ENCODE measurements at places on chromosomes 11 and 22. TPM values are rescaled to one million over a fixed set of nuclear protein-coding genes. Genes with fewer than 3 reads are reported as not detected.

- H3K36me3 ChIP-seq, result no peaks in the 10 kb centered on the region
- peaks cover 13% of the 10 kb centered on the region for H3K27me3 ChIP-seq
- H3K27ac ChIP-seq, result no peak overlapping the region
- H3K4me3 ChIP-seq, result no peak overlapping the region
- no peaks in the 10 kb centered on the region for H3K4me1 ChIP-seq
- DNase-seq, result no peak
Observed at GRCh38 chr11:117442869-117443239, 115.2 kb downstream of the CEP164 start.

DNA sequence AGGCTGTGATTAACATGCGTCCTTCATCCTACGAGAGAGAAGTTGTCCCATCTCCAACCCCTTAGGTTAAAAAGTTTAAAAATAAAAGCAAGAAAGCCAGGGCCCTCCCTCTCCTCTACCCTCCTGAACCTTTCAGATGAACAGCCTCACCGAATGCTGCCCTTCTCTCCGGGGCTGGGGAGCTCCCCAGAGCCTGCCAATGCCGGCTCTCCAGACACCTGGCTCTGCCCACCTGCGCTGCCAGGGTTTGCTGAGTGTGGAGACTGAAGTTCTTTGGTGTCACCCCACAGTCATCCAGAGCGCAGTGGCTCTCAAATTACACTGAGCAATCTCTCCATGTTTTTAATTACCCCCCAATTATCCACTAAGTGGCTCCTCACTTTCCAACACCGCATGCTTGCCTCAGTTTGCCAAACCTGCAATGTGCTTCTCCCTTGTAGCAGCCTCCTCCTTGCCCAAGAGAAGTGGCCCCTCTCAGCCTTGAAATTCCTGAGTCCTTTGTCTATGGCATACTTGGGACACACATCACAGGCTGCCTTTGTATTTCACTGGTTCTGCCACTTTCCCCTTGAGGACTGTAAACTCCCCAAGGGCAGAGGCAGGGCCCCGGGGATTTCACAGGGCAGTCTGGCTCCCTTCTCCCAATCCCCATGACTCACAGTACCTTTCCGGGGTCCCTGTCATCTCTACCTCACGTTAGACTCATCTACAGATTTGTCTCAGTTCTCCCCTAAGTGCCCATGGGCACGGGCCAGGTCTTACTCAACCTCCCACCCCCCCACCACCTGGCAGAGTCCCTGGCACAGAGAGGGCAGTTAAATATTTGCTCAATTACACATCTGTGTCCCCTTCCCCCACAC lies 2.0 kb downstream of the MYH9 start:
- peak; percentile 48 for DNase-seq
- H3K27me3 ChIP-seq, result no peaks in the 10 kb centered on the region
- peaks cover 49% of the 10 kb centered on the region for H3K36me3 ChIP-seq
- H3K4me1 ChIP-seq, result peaks cover 63% of the 10 kb centered on the region
- H3K27ac ChIP-seq, result peak overlapping the region; percentile 92

GRCh38 chr22:39144101-39144767 lies 8.2 kb downstream of the CBX7 start:
- peak overlapping the region; percentile 85 for H3K4me3 ChIP-seq
- H3K27ac ChIP-seq, result peak overlapping the region; percentile 87
- no peaks in the 10 kb centered on the region for H3K27me3 ChIP-seq
- peaks cover 30% of the 10 kb centered on the region for H3K4me1 ChIP-seq
- peaks cover 6% of the 10 kb centered on the region for H3K36me3 ChIP-seq

DNA sequence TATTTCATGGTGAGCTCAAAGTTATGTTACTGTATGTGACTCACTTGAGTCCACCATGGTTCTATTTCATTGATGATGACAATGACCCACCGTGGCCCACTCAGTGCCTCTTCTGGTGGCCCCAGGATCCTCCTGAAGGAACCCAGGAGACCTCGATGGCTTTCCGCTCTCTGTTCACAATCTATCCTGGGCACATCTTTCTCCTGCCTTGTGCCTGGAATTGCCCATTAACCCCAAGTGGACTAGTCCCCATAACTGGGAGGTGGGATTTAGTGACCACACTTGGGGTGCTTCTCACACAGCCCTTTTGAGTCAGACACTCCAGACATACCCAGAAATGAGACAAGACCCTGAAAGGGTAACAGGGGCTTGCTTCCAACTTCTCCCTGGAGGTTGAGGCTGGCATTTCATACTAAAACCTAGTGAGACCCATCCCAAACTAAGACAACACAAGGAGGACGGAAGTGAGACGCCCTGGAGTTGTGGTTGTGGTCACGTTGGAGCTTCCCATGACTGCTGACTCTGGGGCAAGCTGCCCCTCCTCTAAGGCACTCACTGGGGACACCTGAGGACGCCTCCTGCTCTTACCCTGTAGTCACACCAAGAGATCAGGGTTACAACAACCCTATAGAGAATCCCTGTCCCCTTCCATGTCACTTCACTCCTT lies 22.1 kb downstream of the IGLL5 start:
- no peaks in the 10 kb centered on the region for H3K4me1 ChIP-seq
- H3K27ac ChIP-seq, result no peak overlapping the region
- H3K36me3 ChIP-seq, result no peaks in the 10 kb centered on the region
- H3K4me3 ChIP-seq, result no peak overlapping the region
- DNase-seq, result no peak

DNA sequence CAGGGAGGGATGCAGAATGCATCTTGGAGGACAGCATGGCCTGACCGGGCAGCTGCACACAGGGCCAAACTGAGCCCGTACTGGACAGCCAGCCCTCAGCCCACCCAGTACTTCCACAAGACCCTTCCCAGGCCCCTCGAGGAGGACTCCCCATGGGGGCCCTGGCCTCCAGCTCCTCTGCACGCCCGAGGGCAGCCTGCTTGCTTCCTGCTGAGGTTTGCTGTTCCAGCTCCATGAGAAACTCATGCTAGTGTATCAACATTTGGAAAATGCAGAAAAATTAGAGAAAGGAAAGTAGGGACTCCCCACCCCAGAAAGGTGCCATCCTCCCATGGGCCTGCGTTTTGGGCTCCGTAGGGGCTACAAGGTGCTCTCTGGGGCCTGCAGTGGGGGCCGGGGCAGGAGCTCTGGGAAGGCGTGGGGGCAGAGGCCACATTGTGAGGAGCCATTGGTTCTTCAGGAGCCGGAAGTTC lies 21.3 kb upstream of the CCDC188 start:
- H3K27me3 ChIP-seq, result no peaks in the 10 kb centered on the region
- no peaks in the 10 kb centered on the region for H3K4me1 ChIP-seq
- no peak overlapping the region for H3K4me3 ChIP-seq
- no peak for DNase-seq
- no peak overlapping the region for H3K27ac ChIP-seq
- H3K36me3 ChIP-seq, result no peaks in the 10 kb centered on the region

- no peaks in the 10 kb centered on the region for H3K4me1 ChIP-seq
- H3K36me3 ChIP-seq, result no peaks in the 10 kb centered on the region
- H3K27me3 ChIP-seq, result peaks cover 4% of the 10 kb centered on the region
- H3K4me3 ChIP-seq, result no peak overlapping the region
- no peak overlapping the region for H3K27ac ChIP-seq
Observed at GRCh38 chr11:14029971-14030920, 67.7 kb downstream of the SPON1 start.

DNA sequence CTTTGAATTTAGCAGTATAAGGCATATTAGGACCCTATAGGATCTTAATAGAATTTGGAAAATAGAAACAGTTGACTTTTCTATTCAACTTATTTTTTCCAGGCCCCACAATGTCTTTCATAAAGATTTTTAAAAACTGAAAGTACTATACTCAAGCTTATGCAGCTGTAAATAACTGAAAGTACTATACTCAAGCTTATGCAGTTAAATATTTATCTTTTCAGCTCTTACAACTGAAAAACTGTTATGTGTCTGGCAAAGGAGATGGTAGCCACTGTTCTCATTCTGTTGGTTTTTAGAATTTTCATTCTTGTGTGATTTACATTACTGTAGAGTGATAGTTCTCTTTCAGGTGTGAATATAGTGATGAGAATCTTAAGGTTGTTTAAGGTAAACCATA lies 16.5 kb downstream of the HIPK3 start:
- no peaks in the 10 kb centered on the region for H3K27me3 ChIP-seq
- H3K27ac ChIP-seq, result no peak overlapping the region
- DNase-seq, result no peak
- peaks cover 3% of the 10 kb centered on the region for H3K36me3 ChIP-seq

DNA sequence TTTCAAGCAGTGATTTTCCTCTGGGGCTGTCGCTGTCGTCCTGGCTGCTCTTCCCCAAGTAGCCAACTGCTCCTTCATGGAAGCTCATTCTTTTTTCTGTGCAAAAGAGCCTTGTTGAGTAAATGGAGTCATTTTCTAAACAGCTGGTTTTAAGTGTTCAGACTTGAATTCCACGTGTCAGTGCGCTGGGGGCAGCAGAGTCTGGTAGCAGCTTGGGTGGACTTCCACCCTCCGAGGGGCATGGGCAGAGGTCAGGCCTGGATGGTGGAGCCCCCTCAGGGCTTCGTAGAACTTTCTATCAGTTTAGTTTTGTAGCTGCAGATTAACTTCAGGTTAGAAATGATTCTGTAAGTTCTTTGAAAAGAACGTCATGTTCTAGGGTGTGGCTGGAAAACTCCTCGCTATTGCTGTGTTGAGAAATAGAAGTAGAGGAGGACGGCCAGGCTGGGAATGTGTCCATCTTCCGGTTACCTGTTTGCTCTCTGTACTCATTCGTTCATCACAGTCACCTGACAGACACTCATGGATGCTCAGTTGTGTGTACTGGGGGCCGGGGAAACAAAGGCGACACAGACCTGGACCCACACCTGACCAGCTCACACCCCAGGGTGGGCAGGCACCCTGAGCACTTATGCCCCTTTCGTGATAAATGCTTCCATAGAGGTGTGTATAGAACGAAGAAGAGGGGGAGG lies 270.7 kb downstream of the TBC1D22A start:
- no peak overlapping the region for H3K27ac ChIP-seq
- no peaks in the 10 kb centered on the region for H3K36me3 ChIP-seq
- no peaks in the 10 kb centered on the region for H3K27me3 ChIP-seq
- no peak for DNase-seq
- no peak overlapping the region for H3K4me3 ChIP-seq

Gene KRTAP5-2
- total RNA-seq, result not detected

Gene HORMAD2
- not detected for total RNA-seq

Gene BMAL1
- 53.5 TPM for total RNA-seq

Gene RNF214
- 19.5 TPM for total RNA-seq

Gene MYBPC3
- not detected for total RNA-seq

Measured in activated CD8-positive, alpha-beta T cell treated with anti-CD3 and anti-CD28 coated beads, Interleukin-2, amount 10 ng/mL, durations not matched to agents 7 days and 5 days (primary cell).